Stimulated activated CD8-positive, alpha-beta memory T cell treated with anti-CD3 and anti-CD28 coated beads, Interleukin-15, amount 100 ng/mL, for 24 hours (primary cell): ENCODE measurements at places on chromosomes 4 and X.

- DNase-seq = no peak
Observed at GRCh38 chr4:35237924-35238323, 1006.4 kb downstream of the ARAP2 start.

- DNase-seq = no peak
Observed at GRCh38 chr4:88908003-88908402, 149.0 kb downstream of the FAM13A start.

- DNase-seq = no peak
Observed at GRCh38 chr4:3363411-3364141, 70.8 kb downstream of the RGS12 start.

- DNase-seq = no peak
Observed at GRCh38 chrX:150303386-150304097, 59.6 kb upstream of the MAMLD1 start.
